Fibroblast of skin of back (primary cell): ENCODE measurements at places on chromosomes 4 and X.

GRCh38 chr4:2254665-2255500 lies 7.0 kb downstream of the MXD4 start:
- no peak for DNase-seq

DNA sequence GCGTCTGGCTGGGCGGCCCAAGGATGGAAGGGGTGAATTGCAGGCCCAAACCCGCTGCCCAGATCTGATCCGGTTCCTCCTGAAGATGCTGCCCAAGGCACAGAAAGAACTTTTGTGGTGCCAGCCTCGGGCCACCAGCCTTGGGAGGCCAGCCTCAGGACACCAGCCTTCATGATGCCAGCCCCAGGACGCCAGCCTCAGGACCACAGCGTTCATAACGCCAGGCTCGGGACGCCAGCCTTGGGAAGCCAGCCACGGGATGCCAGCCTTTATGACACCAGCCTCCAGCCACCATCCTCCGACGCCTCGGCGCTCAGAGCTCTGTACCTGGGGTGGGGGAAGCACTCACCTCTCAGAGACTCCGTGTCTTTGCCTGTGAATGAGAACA lies 107.8 kb downstream of the ADRA2C start:
- no peak for DNase-seq

GRCh38 chr4:127249066-127249766 lies 383.5 kb upstream of the INTU start:
- DNase-seq: peak; percentile 77

- no peak for DNase-seq
Observed at GRCh38 chr4:173878701-173879100, 348.7 kb upstream of the HAND2 start.

- DNase-seq: no peak
Observed at GRCh38 chr4:144450526-144450925, 195.4 kb upstream of the HHIP start.

DNA sequence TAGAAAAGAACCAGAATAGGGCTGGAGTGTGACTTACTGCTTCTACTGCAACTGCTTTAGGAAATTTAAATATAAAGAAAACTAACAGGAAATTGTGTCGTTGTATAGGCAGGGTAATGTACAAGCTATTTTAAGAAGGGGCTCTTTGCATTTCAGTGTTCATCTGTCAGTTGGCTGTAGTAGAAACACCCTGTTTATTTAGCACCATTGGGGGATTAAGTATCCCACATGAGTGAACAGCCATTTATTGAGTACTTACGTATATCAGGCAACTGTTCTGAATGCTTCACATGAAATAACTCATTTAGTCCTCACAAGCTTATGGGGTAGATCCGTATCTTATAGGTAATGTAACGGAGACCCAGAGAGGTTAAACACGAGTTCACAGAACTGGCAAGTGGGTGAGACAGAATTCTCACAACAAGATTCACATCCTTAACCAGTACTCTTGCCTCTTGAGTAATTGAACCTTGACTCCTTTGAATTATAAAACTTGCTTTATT lies 23.9 kb downstream of the STIM2 start:
- no peak for DNase-seq
